ENCODE measurements at places on chromosomes 1 and 21. TPM values are rescaled to one million over a fixed set of nuclear protein-coding genes. Genes with fewer than 3 reads are reported as not detected.

Gene TP73
- total RNA-seq: 0.79 TPM

DNA sequence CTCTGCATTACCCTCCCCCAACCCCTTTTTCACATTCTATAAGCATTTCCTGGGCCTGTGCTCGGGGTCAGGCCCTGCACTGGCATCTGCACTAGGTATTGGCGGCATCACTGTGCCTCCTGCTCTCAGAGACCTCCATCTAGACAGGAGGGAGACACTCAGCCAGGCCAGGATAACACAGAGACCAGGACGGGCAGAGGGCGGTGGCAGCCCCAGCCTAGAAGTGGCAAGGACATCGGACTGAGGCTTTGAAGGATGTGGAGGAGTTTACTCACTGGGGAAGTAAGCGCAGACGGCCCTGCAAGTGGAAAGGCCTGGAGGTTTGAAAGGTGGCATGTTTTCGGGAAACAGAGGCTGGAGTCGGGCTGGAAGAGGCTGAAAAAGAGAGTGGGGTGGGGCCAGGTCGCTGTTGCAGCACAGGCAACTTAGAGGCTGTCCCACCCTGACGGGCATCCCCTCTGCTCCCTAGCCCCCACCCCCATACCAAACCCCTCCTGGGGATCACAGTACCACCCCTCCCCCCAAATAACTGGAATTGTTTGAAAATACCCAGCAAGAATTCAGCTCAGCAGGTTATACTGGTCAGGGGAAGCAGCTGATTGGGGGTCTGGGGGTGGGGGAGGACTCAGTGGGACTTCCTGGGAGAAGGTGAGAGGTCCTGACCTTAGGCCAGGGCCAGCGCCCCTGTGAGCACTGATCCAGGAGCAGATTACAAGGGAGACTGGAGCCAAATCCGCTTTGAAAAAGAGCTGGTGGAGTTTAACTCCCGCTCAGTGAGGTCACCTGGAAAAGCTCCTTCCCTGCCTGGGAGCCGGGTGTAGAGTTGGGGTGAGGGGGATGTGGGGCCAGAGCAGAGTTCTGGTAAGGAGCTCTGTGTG is 121.8 kb upstream of the WNT4 start:
- no peaks in the 10 kb centered on the region for H3K36me3 ChIP-seq
- no peak for DNase-seq
- H3K4me3 ChIP-seq: no peak overlapping the region

GRCh38 chr1:28326984-28327383 is 1.9 kb upstream of the MED18 start:
- no peaks in the 10 kb centered on the region for H3K36me3 ChIP-seq
- H3K27ac ChIP-seq: no peak overlapping the region
- H3K4me3 ChIP-seq: no peak overlapping the region

Gene KRTAP7-1
- total RNA-seq: not detected

DNA sequence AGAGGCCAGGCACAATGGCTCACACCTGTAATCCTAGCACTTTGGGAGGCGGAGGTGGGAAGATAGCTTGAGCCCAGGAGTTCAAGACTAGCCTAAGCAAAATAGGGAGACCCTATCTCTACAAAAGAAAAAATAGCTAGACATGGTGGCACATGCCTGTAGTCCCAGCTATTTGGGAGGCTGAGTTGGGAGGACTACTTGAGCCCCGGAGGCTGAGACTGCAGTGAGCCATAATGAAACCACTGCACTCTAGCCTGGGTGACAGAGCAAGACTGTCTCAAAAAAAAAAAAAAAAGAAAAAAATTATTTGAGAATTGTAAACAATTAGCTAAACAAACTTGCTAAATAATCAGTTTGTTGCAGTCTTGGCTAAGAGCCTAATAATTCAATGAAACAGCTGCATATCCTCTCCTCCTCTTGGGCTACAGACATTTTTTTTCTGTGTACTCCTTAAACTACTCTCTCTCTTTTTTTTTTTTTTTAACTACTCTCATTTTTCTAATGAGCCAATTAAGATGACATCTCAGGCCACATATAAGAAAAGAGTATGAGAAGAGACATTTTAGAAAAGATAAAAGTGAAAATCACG is 10.5 kb upstream of the DNAJB4 start:
- H3K4me1 ChIP-seq: peaks cover 6% of the 10 kb centered on the region
- no peak overlapping the region for H3K4me3 ChIP-seq
- no peak for DNase-seq

Gene REN
- 10.1 TPM for total RNA-seq

- no peak overlapping the region for H3K4me3 ChIP-seq
- peaks cover 2% of the 10 kb centered on the region for H3K27me3 ChIP-seq
- H3K36me3 ChIP-seq: no peaks in the 10 kb centered on the region
- DNase-seq: no peak
- H3K4me1 ChIP-seq: no peaks in the 10 kb centered on the region
These were observed 5.1 kb upstream of the OLIG2 start for GRCh38 chr21:33020558-33021100.

- H3K27me3 ChIP-seq: no peaks in the 10 kb centered on the region
- no peak overlapping the region for H3K27ac ChIP-seq
- DNase-seq: no peak
- H3K4me3 ChIP-seq: no peak overlapping the region
- H3K36me3 ChIP-seq: no peaks in the 10 kb centered on the region
- no peaks in the 10 kb centered on the region for H3K4me1 ChIP-seq
These were observed 57.0 kb upstream of the RGS7 start for GRCh38 chr1:241413974-241414373.

- H3K36me3 ChIP-seq: no peaks in the 10 kb centered on the region
These were observed 17.6 kb downstream of the ACADM start for GRCh38 chr1:75742047-75742625.
